Stimulated activated CD8-positive, alpha-beta memory T cell treated with anti-CD3 and anti-CD28 coated beads, Interleukin-15, amount 100 ng/mL, for 24 hours (primary cell): ENCODE measurements at places on chromosomes 6 and 20.

DNA sequence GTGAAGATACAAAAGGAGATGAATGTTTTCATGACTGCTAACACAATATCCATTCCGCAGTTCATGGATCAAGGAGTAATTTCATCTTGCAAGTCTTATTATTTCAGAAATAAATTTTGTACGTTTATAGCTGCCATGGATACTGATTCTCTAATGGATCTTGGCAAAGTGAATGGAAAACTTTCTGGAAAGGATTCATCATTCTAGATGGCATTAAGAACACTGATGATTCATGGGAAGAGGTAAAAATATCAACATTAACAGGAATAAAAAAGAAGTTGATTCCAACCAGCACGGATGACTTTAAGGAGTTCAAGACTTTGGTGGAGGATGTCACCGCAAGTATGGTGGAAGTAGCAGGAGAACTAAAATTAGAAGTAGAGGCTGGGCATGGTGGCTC, 2.8 kb downstream of the HUS1B start:
- no peak for DNase-seq

GRCh38 chr20:63497138-63497945, 1.5 kb downstream of the EEF1A2 start:
- no peak for DNase-seq

DNA sequence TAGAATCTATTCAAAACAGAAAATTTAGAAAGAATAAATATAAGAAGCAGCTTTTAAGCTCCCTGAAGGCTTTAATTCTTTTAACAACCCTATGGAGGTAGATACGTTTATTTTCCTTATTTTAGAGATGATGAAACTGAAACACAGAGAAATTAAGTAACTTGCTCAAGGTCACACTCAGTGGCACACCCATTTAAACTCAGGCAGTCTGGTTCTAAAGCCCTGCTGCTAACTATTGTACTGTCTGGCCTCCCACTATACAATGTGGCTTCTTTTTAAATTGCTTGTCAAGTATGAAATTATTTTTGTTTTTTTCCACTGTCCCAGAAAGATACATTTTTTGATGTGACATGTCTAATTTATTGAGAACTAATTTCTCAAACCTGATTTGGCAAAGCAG, 55.7 kb downstream of the FAM217A start:
- DNase-seq = no peak

DNA sequence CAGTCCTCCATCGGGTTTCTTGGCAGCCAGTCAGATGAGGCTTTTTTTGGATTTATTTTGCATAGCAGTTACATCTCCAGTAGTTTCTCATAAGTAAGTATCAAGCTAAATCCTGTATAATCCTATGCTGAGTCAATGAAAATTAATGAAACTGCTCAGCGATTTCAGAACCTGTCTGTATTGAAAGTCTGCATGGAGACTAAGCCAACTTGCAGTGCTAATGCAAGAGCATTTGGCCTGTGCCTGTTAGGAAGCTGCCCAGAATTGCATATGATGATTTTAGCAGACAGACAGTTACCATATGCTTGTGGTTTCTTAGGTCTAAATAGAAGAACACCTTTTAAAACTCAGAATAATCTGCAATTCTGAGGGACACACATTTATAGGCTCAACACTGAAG, 25.2 kb upstream of the LRRN4 start:
- no peak for DNase-seq

GRCh38 chr6:142821860-142822259, 123.1 kb downstream of the HIVEP2 start:
- DNase-seq = no peak

- no peak for DNase-seq
These were observed 24.1 kb downstream of the HLA-B start for GRCh38 chr6:31332637-31333602.

DNA sequence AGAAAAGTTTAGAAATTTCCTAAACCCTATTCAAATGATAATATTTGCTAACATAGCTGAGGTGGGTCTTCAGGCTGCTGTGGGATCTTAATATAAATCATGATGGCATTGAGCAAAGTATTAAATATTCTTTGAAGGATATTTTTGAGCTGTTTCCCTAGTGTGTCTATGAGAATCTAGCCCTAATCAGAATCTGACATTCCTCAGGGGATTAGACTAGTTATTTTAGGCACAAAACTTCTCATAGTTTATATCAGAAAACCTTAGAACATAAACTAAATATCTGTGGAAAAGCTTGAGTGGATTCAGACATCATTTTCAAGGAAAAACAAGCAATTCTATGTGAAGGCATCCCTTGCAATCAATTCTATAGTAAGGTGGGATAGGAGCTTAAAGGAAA, 594.5 kb downstream of the RFPL4B start:
- no peak for DNase-seq

DNA sequence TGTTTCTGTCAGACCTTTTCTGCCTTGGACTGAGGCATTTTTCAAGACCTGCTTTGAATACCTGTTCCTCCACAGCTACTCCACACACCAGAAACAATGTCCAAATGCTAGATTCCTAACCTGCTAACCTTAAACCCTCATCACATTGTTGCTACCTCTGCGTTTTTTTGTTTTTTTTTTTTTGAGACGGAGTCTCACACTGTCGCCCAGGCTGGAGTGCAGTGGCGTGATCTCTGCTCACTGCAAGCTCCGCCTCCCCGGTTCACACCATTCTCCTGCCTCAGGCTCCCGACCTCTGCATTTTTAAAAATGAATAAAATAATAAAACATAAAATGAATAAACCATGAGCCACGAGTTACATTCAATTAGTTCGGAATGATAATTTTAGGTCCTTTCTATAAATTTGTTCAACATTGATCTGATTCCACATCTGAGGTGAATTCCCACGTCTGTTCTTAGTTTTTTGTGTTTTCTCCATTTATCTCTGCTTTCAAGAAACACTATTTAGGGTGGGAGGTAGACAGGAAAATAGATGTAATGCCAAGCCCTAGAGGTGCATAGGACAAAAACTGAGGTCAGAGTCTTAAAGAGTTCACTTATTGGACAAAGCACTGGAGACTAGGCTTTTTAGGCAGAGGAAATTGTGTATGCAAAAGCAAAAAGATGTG, 1.3 kb downstream of the C6orf89 start:
- DNase-seq = no peak

DNA sequence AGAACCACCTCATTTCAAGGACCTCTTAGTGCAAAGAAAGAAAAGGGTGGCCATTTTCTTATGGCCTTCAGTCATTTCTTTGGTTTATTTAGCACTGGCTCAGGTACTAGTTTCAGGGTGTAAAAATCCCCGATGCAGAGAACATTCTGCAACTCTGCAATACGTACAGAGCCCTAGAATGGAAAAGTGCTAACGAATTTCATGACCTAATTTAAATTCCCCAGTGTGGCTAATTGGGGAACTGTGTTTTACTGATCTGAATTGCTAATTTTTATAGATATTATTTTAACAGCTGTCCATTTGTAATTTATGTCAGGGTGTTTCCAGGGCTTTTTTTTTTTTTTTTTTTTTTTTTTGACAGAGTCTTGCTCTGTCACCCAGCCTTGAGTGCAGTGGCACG, 160.7 kb downstream of the UST start:
- no peak for DNase-seq

DNA sequence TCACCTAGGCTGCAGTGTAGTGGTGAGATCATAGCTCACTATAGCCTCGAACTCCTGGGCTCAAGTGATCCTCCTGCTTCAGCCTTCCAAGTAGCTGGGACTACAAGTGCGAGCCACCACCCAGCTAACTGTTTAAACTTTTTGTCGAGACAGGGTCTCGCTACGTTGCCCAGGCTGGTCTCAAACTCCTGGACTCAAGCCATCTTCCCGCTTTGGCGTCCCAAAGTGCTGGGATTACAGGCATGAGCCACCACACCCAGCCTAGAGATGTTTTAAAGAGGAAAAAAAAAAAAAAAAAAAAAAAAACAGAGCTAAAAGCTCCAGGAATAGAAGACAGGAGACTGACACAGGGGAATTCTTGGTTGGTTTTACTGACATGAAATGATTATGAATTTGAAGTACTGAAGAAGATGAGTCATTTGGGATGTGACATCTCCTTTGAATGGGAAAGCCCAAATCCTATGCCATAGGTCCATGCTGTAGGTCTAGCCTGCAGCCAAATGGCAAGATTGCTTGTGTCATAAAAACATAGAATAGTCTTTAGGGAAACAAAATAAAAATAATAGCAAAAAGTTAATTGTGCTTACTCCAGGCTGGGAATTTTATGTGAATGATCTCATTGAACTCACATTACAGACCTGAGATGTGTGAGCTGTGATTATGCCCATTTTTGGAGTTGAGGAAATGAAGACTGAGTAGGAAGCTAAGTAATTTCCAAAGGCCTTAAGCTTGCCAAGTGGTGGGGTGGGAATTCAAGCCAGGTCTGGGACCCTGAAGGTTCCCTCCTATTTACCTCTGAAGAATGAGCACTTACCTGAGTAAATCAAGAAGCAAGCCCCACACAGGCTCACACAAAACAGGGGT, 24.3 kb upstream of the NHSL1 start:
- no peak for DNase-seq

GRCh38 chr20:23880417-23880816, 869 bp upstream of the CST5 start:
- no peak for DNase-seq

- no peak for DNase-seq
These were observed 33.3 kb downstream of the FARS2 start for GRCh38 chr6:5294392-5295211.

GRCh38 chr6:105431226-105431625, 28.3 kb upstream of the PREP start:
- no peak for DNase-seq

- no peak for DNase-seq
These were observed 92.4 kb upstream of the FOXO3 start for GRCh38 chr6:108468346-108468745.

DNA sequence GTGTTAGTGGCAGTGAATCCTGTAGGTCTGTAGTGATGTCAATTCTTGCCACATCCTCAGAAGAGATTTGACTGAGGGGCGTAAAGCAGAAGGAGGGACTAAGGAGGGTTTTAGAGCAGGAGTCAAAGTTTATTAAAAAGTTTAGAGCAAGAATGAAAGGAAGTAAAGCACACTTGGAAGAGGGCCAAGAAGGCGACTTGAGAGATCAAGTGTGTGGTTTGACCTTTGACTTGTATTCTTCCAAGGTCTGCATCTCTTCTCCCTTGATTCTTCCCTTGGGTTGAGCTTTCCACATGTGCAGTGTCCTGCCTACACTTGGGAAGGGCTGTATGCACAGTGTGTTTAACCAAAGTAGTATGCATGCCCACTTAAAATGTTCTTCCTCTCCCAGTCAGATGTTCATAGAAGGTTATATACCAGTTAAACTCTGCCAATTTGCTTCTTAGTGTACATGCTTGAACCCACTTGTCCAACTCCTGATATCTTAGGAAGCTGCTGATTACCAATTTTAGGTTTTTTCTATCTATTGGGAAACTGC, 627.6 kb downstream of the MMUT start:
- no peak for DNase-seq

DNA sequence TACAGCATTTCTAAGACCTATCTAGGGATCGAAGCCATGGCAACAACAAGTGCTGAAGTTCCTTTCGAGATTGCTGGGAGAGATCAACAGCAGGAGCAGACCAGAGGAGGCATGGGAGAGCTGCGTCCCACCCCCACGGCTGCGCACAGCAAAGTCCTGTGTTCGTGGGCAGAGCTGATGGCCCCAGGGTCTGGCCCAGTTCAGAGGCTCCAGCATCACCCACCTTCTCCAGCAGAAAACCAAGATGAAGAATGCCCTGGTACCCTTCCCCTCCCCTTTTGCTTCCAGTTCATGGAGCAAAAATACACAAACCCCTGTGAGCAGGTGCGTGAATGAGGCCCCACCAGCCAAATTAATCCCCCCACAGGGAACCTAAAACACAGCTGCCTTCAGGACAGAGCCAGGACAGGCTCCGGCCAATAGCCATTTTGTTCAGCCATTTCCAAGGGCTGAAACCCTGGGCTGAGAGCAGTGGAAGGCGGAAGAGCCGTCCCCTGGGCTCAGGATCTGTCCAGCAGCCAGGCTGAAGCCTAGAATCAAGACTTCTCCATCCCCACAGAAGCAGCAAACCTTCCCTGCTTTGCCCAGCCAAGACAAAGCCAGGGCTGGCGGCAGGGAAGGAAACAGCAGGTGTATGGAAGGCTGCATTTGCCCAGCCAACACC, 102.8 kb downstream of the PREX1 start:
- no peak for DNase-seq

- DNase-seq = no peak
These were observed 113.3 kb downstream of the SASH1 start for GRCh38 chr6:148455674-148456558.

GRCh38 chr6:33992191-33992590, 153.7 kb downstream of the GRM4 start:
- DNase-seq = no peak

DNA sequence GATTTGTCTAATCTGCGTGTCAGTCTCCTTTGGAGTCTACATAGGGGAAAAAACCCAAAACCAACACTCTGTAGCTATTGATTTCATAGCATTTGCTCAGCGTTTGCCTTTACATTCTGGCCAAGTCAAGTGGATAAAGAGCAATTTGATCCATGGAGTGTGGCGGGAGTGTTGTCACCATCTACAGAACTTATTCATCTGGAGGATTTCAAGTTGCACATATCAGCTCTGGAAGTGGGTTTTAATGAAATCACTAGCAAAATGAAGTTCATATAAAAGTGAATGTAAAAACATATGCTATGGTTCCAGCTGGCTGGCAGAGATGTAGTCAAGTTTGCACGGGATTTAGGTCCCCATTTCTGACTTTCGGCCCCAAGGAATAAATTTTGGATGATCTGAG, 219.7 kb upstream of the SUPT3H start:
- no peak for DNase-seq

DNA sequence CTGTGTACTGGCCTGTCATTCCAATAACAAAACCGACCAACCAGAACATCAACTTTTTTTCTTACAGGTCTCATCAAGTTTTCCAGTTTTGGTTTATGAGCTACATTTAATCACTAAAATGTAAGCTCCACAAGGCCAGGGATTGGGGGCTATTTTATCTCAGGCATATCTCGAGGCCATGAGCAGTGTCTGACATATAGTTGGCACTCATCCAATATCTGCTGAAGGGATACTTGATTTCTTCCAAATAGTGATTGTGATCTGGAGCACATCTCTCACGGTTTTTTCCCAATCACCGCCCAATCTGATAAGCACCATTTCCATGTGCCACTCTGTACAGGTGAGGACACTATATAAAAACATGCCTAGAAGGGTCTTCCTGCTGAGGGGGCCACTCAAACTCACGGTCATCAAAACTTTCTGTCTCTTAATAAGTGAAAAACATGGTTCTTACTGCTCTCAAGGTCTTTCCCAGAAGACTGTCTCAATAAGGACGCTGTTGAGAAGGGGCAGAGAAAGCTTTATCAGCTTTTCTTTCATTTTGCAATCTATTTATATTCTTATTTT, 65.5 kb downstream of the MAN1A1 start:
- DNase-seq = no peak

- no peak for DNase-seq
These were observed 656 bp downstream of the RTEL1 start for GRCh38 chr20:63658749-63659187.

DNA sequence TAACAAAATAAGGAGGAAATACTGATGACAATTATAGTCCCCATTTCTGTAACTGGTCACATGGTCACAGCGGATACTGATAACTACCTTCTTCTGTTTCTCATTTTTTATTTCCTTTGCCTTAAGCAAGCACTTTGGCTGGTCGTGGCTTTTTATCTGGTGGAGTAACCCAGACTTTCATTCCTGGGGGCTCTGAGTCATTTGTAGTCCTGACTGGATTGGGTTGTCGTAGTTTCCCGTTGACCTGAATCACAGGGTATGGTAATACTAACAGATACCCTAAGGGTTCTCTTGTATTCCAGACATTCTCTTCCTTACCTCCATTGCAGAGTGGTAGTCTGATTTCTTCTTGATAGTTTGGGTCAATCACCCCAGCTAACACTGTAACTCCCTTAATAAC, 500.3 kb upstream of the ADGRB3 start:
- no peak for DNase-seq
